Activated naive CD4-positive, alpha-beta T cell treated with anti-CD3 and anti-CD28 coated beads for 36 hours (primary cell): ENCODE measurements at places on chromosomes 6 and 20. TPM values are rescaled to one million over a fixed set of nuclear protein-coding genes. Genes with fewer than 3 reads are reported as not detected.

Gene ANGPT4
- total RNA-seq, result not detected

Gene OR12D3
- total RNA-seq, result not detected

Gene RBM12
- total RNA-seq, result 106 TPM

DNA sequence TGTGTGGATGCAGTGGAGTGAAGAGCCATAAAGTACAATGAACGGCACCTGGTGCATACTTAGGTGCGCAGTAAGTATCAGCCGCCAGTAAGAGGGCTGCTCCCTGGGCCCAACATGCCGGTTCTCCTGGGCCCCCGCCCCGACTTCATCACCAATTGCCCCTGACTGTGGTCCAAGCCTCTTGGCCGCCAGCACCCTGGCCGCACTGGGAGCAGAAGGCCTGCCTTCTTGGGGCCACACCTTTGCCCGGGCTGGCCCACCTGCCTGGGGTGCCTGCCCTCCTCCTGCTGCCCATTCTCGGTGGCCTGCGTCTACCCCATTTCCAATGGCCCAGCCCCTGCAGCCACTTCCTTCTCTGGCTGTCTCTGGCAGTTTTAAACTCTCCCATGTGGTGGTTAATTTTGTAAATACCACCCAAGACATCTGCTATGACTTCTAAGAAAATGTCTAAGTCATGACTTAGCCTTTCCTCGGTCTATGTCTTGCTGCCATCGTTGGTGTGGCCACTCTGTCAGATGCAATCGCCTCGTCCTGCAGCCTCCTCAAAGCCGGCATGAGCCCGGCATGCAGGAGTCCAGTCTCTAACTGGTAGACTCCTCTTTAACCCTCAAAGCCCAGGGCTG lies 36.8 kb downstream of the PMEPA1 start:
- no peaks in the 10 kb centered on the region for H3K36me3 ChIP-seq
- no peak overlapping the region for H3K27ac ChIP-seq
- H3K27me3 ChIP-seq, result no peaks in the 10 kb centered on the region
- no peak overlapping the region for H3K4me3 ChIP-seq

GRCh38 chr6:79048611-79049010 lies 29.4 kb downstream of the PHIP start:
- H3K4me1 ChIP-seq, result peaks cover 19% of the 10 kb centered on the region
- H3K4me3 ChIP-seq, result no peak overlapping the region
- H3K36me3 ChIP-seq, result peaks cover 34% of the 10 kb centered on the region
- no peak overlapping the region for H3K27ac ChIP-seq
- H3K27me3 ChIP-seq, result no peaks in the 10 kb centered on the region

DNA sequence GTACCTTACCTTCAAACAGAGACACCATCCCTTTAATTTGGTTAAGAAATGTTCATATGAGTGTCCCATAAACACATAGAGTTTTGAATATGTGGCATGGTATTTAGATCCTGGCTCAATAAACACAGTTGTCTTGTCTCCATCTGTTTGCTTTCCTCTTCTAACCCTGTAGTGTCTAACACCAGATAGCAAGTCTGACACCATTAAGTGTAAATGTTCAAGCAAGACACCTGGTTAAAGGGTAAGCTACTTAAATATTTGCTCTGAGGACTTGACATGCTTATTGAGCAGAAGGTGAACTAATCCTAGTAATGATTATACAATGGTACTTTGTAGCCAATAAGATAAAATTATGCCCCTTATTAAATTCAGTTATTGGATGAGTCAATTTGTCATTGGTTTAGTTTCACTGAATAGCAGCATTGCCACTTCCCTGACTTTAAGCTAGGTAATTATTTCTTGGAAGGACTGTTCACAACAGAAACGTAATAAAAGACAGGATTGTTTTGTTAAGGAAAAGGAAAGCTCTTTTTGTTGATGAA lies 26.9 kb upstream of the GOPC start:
- no peaks in the 10 kb centered on the region for H3K4me1 ChIP-seq
- no peak for DNase-seq
- peaks cover 13% of the 10 kb centered on the region for H3K27me3 ChIP-seq
- H3K4me3 ChIP-seq, result no peak overlapping the region
- peaks cover 4% of the 10 kb centered on the region for H3K36me3 ChIP-seq

DNA sequence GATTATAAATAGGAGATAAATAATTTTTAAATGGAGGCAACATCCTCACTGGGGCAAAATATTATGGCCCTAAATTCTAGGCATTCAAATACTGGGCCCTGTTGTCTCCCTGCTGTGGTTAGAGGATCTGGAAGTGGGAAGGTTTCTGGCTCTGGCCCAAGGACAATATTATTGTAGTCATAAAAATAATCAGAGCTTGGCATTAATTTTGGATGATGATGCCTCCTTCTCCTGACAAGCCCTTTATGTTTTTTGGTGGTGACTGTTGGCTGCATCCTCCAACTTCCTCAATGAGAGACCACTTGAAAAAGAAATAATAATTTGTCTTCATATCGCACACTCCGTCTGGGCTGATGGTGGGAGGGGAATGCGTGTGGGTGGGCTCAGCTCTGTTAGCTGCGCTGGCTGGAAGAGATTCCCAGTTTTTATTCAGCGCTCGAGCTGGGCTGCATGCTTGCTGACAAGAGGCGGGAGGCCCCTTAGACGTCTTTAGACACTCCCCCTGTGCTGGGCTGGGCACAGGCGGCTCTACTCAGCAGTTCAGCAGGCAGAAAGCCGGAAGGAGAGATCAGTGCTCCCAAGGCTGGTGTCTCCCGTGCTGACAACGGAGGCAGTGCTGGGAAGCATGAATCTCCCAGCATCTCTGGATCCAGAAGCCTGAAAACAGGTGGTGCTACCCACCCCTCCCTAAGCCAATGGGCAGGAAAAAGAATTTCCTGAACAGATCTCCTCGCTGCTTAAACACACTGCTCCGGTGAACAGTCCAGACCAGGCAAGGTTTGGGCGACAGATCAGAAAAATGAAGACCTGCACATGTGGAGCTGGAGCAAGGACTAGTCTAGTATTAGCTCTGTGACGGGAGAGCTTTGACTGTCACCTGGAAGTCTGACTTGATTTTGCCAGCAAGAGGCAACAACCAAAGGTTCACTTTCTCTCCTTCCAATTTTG lies 97.7 kb downstream of the SYCP2 start:
- no peak overlapping the region for H3K4me3 ChIP-seq
- DNase-seq, result no peak
- peaks cover 33% of the 10 kb centered on the region for H3K27me3 ChIP-seq
- H3K36me3 ChIP-seq, result no peaks in the 10 kb centered on the region
- H3K27ac ChIP-seq, result no peak overlapping the region

DNA sequence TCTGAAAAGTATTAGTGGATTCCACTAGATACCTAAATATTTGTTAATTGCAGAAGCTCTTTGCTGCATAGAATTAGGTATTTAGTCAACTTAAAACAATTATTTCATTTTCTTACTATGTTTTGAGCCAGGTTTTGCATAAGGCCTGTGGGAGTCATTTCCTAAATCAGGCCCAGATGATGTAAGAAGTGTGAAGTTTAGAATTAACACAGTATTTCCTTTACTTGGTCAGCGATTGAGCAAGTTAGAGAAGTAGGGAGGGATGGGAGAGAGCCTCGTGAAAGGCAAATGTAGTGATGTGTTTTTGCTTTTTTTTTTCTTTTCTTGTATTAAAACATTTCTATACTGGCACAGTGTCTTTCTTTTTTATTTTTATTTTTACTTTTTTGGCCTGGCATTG lies 711.1 kb downstream of the HDGFL1 start:
- H3K27ac ChIP-seq, result no peak overlapping the region
- no peaks in the 10 kb centered on the region for H3K27me3 ChIP-seq
- no peak for DNase-seq
- H3K4me3 ChIP-seq, result no peak overlapping the region

DNA sequence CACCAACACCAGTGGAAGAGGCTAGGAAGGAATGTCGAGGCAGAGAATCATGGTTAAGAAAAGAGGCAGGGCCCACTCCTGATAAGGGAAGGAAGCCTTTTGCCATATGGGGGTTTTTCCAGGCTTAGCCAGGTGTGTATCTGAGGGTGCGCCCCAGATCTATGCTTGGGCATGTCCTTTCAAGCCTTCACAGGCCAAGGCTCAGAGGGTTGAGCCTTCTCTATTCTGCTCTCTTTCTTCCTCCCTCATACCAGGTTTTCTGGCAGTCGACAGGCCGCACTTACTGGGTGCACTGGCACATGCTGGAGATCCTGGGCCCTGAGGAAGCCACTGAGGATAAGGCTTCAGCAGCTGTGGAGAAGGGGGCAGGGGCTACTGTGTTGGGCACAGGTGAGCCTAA lies 4.7 kb downstream of the CUL9 start:
- peaks cover 48% of the 10 kb centered on the region for H3K4me1 ChIP-seq
- peaks cover 21% of the 10 kb centered on the region for H3K36me3 ChIP-seq
- H3K27me3 ChIP-seq, result no peaks in the 10 kb centered on the region
- DNase-seq, result no peak

DNA sequence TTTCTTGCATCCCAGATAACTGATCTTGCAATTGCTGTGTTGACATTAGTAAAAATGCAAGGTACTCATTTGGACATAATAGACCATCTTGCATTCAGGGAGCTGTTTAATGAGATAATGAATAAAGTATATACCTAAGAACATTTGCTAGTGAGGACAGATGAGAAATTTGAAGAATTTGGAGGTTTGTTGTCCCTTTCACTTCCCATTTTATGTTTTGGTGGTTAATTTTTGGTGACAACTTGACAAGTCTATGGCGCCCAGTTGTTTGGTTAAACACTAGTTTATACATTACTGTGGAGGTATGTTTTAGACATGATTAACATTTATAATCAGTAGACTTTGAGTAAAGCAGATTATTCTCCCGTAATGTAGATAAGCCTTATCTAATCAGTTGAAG lies 300.2 kb upstream of the SYNCRIP start:
- DNase-seq, result no peak
- H3K36me3 ChIP-seq, result no peaks in the 10 kb centered on the region
- no peaks in the 10 kb centered on the region for H3K4me1 ChIP-seq
- H3K4me3 ChIP-seq, result no peak overlapping the region
- peaks cover 2% of the 10 kb centered on the region for H3K27me3 ChIP-seq

GRCh38 chr6:10205892-10206291 lies 209.0 kb downstream of the TFAP2A start:
- H3K27me3 ChIP-seq, result peaks cover 2% of the 10 kb centered on the region
- H3K4me1 ChIP-seq, result no peaks in the 10 kb centered on the region
- no peak for DNase-seq
- H3K27ac ChIP-seq, result no peak overlapping the region

DNA sequence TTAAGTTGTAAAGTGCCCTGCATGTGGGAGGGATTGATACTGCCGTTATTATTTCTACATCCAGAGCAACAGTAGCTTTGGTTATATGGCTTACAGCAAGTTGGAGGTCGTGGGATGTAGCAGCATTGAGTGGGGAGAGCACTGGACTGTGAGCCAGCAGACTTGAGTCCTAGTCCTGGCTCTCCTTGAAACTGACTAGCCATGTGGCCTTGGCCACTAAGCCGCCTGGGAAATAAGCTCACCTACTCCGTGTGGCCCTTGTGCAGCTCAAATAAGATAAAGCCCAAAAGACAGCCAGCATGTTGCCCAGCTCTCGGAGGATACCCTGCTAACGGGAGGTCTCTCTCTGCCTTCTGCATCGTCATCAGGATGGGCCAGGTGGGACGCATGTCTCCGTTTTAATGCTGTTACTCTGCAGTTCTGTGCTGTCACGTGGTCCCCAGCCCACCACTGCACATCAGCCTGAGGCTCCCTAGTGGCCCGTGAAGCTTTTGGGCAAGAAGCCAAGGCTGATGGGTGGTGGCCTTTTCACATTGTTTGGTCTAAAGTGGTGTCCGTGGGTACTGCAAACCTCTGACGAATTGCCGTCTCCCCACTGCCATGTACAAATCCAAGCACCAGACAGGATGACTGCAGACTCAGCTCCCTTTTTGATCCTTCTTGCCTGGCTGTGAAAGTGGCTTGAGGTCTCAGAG lies 7.9 kb downstream of the EPB41L1 start:
- no peaks in the 10 kb centered on the region for H3K27me3 ChIP-seq
- H3K4me3 ChIP-seq, result no peak overlapping the region
- DNase-seq, result no peak
- no peaks in the 10 kb centered on the region for H3K4me1 ChIP-seq

DNA sequence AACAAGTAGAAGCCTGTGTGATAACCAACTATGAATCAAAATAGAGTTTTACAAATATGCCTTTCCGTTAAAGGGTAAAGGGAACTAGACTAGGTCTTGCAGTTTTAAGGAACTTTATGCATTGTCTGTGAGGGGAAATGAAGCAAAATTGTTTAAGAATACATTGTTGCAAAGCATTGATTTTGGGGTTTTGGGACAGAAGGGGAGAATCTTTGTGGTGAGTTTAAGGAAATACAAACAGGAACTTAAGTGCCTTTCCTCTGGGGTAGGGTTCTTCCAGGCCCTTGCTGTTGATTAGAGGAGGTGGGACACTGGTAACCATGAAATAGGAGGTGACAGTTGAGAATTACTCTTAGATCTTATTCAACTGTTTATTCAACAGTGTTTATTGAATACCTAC lies 4.7 kb downstream of the MAPK14 start:
- no peaks in the 10 kb centered on the region for H3K27me3 ChIP-seq
- H3K4me3 ChIP-seq, result no peak overlapping the region
- peaks cover 16% of the 10 kb centered on the region for H3K36me3 ChIP-seq
- no peak for DNase-seq

DNA sequence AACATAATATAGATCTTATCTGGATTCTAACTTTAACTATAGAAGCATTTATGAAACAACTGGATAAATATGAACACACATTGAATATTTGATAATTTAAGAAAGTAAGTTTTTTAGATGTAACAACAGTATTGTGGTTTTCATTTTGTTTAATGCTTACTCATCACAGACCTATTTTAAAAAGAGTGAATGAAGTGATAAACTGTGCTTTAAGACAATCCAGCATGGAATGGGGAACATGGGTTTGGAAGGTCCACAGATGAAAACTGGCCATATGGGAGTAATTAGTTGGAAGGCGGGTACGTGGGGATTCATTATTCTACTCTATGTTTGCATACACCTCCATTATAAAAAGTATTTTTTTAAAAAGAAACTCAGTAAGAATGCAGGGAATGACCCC lies 21.2 kb downstream of the EPB41L2 start:
- no peaks in the 10 kb centered on the region for H3K27me3 ChIP-seq
- no peaks in the 10 kb centered on the region for H3K36me3 ChIP-seq
- DNase-seq, result no peak
- H3K4me1 ChIP-seq, result no peaks in the 10 kb centered on the region
- no peak overlapping the region for H3K4me3 ChIP-seq

DNA sequence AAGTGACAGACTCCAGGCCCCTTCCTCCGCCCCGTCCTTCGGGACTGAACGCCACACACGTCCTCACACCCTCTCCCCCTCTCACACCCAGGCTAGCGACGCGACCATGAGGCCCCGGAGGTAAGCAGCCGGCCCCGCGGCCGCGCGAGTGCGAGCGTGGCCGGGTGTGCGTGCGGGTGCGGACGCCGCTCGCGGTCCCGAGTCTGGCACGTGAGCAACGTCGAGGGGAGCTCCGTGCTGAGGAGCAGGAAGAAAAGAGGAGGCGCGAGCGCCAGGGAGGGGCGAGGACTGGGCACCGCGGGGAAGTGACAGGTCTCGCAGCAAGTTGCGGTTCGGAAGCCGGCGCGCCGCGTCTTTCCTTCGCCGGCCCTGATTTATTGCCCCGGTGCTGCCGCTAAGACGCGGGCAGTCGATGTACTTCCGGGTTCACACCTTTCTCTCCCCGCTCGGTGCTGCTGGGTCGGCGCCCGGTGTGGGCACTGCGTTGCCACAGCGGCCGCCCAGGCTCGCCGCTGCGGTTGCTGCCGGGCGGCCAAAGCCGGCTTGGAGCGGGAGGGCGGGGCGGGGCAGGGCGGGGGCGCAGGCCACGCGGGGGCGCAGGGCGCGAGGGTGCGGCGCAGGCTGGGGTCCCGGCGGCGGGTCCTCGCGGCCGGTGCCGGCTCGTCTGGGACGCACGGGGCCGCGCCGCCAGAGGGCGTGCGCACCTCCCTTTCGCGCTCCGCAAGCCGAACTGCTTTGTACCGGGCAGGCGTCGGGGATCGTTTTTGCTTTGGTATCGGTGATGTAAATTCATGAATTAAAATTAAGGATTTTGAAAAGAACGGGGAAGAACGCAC lies 15.8 kb upstream of the LIN28B start:
- peaks cover 43% of the 10 kb centered on the region for H3K27me3 ChIP-seq
- H3K27ac ChIP-seq, result no peak overlapping the region
- peak overlapping the region; percentile 65 for H3K4me3 ChIP-seq
- peaks cover 3% of the 10 kb centered on the region for H3K36me3 ChIP-seq
- peak; percentile 45 for DNase-seq
